ENCODE measurements at places on chromosomes 7 and 10.

DNA sequence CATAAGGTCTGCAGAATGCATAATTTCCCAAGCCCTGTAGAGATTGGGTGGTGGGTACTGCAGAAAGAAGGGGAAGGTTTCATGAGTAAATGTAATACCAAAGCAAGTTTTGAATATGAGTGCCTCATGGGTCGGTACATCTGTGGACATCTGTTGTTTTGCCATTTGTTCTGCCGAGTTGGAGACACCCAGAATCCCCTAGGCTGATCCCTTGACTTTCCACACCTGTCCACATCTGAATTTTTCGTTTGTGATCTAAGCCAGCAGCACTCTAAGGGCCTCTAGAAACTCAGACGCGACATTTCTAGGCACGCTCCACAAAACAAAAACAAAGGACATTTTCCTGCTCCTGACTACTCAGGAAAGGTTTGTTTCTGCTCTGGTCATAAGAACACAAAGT is 11.7 kb upstream of the SLF2 start:
- DNase-seq = no peak

DNA sequence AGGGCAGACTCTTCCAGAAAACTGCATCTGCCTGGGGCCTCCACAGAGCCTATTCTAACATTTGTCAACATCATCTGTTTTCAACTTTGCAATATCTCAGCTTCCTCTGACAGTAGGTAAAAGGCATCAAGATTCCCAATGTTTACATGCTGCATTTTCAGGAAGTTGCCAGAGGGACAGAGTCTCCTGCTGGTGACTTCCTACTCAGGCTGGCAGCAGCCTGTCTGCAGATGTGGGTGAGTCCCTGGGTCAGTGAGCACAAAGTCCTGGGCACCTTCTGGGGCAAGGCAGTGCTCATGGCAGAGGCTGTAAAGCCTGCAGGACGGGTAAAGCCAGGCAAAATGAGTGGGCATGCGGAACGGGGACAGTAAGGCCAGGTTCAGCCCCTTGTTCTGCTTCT is 69.4 kb downstream of the EBF3 start:
- DNase-seq = no peak

GRCh38 chr10:57430376-57430775 is 837.3 kb downstream of the IPMK start:
- DNase-seq = no peak

- DNase-seq = no peak
Measured at GRCh38 chr7:135232720-135233119, 918 bp upstream of the STRA8 start.

- DNase-seq = no peak
Measured at GRCh38 chr10:95675403-95676116, 18.2 kb downstream of the TCTN3 start.

- no peak for DNase-seq
Measured at GRCh38 chr10:99346247-99346646, 17.1 kb downstream of the CNNM1 start.

DNA sequence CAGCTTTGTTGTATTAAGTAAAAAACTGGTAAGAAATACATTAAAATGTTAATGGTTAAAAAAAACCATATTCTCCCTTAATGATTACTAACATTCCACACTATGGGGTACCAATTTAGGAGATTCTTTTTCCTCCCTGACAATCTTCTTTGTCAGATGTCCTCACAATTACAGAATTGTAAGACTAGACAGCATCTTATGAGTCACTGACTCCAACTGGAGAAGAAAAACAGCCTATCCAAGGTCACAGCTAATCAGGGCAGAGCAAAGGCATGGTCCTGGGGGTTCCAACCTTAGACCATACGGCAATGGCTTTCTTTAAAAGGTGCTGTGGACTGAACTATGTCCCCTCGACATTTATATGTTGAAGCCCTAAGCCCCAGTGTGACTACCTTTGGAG is 127.6 kb downstream of the DLG5 start:
- no peak for DNase-seq

DNA sequence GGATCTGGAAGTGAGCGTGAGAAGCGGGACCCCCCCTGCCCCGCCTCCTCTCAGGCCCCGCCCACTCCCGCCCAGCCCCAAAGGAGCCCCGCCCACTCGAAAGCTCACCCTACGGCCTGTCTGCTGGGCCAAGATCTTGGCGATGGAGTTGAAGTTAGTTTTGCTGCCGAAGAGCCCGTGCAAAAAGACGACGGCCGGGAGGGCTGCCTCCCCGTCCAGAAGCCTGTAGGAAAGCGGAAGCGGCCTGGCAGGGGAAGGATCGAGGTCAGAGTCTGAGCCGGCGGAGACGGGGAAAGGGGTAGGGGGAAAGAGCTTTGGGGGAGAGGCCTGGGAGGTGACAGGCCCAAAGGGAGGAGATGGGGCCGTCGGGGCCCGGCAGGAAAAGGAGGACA is 386 bp downstream of the ABHD11 start:
- no peak for DNase-seq

DNA sequence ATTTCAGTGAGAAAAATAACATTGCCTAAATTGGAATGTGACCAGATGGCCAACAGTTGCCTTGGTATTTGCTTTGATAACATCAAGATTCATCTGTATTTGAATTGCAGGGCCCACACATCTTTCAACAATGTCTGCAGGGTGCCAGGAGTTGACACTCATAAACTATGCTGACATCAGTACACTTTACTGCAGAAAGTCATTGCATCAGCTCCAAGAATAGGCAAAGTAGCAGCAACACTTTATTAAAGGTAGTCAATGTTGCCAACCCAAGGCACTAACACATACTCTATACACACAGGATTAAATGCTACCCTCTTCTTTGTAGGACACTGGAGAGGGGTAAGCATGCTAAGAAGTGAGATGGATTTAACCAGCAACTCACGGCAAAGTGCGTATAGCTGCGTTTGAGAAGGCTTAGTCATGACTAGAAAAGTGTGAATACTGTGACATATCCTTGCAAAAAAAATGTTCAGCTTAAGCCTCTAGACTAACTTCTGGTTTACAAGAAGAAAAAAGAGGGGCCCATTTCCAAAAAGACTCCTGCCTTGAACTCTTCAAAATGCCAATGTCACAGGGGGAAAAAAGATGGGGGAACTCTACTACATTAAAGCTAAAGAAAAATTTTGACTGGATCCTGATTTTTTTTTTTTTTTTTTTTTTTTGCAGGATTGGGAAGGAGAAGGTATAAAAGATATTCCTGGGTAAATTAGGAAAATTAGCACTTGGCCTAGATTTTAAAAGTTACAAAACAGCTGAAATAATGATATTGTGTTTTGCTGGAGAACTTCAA is 2.2 kb downstream of the BBIP1 start:
- no peak for DNase-seq

GRCh38 chr10:31701546-31701945 is 227.1 kb downstream of the ARHGAP12 start:
- no peak for DNase-seq

GRCh38 chr7:70717553-70718329 is 414.2 kb upstream of the GALNT17 start:
- DNase-seq = no peak

DNA sequence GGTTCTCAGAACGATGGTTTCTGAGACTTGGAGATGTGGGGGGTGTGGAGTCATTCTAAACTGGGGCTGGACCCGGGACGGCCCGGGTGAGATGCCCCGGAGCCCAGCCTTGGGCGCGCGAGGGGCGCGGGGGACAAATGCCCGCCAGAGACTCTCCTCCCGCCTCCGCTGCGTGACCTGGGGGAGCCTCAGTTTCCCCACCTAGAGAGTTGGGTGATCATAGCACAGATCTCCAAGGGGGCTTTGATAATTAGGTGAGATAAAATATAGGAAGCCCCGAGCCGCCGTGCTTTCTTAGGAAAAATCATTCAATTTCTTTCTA is 658 bp upstream of the FZD8 start:
- DNase-seq = no peak

DNA sequence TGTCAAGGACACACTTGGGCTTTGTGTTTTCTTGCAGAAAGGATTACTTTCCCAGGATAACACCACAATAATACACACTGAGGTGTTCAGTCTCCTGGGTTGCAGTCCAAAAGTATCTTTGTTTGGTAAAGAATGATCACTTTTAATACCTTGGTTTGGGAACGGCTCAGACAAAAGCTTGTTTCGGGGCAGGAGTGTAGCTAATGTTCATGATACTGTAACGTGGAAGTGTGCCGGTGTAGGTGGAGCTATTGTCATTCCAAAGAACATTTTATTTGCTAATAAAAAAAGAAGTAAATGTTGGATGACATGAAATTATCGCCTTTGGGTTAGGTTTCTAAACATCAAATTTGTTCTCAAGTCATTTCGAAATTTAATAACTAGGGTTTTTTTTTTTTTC is 1.2 kb downstream of the EIF4H start:
- DNase-seq = no peak

- DNase-seq = no peak
Measured at GRCh38 chr7:19353180-19353579, 208.0 kb upstream of the FERD3L start.

- DNase-seq = no peak
Measured at GRCh38 chr10:27542812-27543211, 38.7 kb downstream of the RAB18 start.

DNA sequence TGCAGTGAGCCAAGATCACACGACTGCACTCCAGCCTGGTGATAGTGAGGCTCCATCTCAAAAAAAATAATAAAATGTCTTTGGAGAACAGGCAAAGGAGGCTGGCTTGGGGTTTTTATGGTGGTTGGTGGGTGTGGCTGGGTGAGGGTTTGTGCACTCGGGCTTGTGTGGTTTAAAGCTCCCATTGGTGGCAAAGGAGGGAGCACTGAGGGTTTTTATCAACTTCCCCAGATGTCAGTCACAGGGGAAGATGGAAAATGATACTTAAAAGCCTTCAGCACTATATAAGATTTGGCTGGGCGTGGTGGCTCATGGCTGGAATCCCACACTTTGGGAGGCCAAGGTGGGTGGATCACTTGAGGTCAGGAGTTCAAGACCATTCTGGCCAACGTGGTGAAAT is 16.3 kb upstream of the RNF216 start:
- no peak for DNase-seq

GRCh38 chr10:92440578-92440977 is 133.3 kb downstream of the IDE start:
- no peak for DNase-seq

DNA sequence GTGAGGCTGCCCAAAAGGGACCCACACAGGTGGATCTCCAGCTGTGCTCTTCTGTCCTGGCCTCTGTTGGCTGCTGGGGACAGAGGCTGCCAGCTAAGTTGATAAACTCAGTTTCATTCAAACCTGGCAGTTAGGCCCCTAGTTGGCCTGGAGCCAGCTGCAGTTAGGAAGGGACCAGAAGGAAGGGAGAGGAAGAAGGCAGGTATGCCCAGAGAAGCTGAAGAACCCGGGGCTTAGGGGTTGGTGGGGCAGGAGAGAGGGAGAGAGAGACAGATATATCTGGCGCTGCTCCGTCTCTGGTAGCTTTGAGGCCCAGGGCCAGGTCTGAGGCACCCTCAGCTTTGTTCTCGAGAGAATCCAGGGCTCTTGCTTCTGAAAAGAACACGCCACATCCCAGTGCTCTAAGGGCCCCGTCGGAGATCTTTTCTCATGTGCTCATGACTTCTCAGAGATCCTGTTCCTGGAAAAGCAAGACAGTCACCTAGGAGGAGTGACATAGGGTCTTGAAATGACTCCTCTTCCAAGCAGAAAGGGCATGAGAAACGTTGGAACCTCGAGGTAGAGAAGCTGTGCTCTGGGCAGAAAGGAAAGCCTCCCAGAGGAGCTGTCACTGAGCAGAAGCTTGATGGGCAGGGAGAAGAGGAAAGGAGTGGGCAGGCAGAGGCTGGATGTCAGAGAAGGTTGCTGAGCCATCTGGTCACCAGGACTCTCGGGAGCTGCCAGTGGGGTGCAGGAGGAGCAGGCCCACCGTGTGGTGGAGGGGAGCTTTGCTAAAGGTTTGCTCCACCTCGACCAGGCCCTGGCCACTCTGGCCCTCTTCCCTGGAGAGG is 153.6 kb downstream of the ARHGAP21 start:
- DNase-seq = no peak

- DNase-seq = peak; percentile 45
Measured at GRCh38 chr7:148537435-148537834, 53.1 kb upstream of the C7orf33 start.

GRCh38 chr7:113784316-113784715 is 134.5 kb downstream of the PPP1R3A start:
- DNase-seq = no peak

- no peak for DNase-seq
Measured at GRCh38 chr7:102991540-102992214, 78.9 kb downstream of the LRRC17 start.

DNA sequence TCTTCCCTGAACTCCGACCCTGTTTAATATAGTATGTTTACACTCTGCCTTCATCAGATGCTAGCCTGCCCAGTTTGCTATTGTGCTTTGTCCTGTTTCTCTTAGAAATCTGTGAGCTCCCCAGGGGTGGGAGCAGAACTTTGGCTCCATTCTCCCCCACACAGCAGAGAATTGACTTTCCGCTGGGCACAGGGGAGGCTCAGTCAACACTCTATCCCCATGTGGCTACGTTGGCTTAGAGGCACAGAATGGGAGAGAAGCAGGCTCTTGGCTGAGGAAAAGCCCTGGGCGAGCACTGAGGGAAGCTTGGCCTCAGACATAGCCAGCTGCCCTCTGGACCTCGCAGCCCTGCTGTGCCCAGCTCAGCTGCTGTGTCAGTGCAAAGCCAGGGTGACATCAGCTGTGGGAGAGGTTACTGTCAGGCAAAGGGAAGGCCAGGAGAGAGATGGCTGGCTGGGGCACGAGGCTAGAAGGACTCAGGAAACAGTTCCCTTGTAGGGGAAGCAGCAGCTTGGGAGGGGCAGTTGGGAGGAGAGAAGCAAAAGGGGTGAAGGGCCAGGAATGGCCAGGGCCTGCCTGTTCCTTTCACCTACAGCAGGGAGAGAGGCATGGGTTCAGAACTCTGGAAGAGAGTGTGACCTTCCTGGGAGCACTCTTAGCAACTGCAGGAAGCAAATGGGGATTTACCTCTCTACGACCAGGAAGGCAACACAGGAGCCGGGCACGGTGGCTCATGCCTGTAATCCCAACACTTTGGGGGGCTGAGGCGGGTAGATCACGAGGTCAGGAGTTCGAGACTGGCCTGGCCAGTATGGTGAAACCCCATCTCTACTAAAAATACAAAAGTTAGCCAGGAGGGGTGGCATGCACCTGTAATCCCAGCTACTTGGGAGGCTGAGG is 5.8 kb upstream of the SCD start:
- DNase-seq = peak; percentile 58

GRCh38 chr10:22321924-22322640 is 1.2 kb downstream of the BMI1 start:
- peak; percentile 76 for DNase-seq

DNA sequence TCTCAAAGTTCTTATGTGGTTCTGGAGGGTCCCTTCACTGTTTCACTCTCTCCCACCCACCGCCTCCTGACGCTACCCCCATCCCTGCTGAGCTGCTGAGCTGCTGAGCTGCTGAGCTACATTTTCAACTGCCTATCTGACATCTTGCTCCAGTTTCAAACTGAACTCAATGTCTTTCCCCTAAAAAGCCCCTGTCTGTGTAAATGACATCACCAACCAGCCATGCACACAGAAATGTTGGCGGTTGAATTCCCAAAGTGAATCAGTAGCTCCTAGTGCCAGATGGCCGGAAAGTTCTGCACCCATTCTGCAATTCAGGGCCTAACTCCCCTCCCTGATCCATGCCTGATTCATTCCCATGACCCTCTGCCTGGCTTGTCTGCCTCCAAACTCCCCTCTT is 71.2 kb downstream of the WNT2 start:
- DNase-seq = no peak

- DNase-seq = no peak
Measured at GRCh38 chr10:108523016-108523800, 1358.7 kb upstream of the SORCS1 start.

GRCh38 chr7:87380905-87381304 is 35.4 kb downstream of the CROT start:
- no peak for DNase-seq
